Fibroblast of the aortic adventitia (primary cell): ENCODE measurements at places on chromosomes 5 and 9. TPM values are rescaled to one million over a fixed set of nuclear protein-coding genes. Genes with fewer than 3 reads are reported as not detected.

Gene CIZ1
- total RNA-seq = 47.8 and 49.6 TPM in 2 replicates

Gene FLT4
- total RNA-seq = 0.09 TPM in 1 of 2 replicates, not detected in the other

Gene IGFBPL1
- not detected in 2 replicates for total RNA-seq

Gene GPR150
- total RNA-seq = 0.27 and 0.98 TPM in 2 replicates

Gene GLIPR2
- total RNA-seq = 24.3 and 36.6 TPM in 2 replicates

Gene TAF11L5
- not detected in 2 replicates for total RNA-seq

Gene DBN1
- total RNA-seq = 151 and 188 TPM in 2 replicates

Gene DHFR
- total RNA-seq = 13.2 and 49.5 TPM in 2 replicates

Gene ECSCR
- 0.36 and 1.1 TPM in 2 replicates for total RNA-seq

Gene CD180
- total RNA-seq = 0.09 and 0.16 TPM in 2 replicates

Gene SLC45A2
- 0.09 TPM in 1 of 2 replicates, not detected in the other for total RNA-seq

Gene DRD1
- 0.18 TPM in 1 of 2 replicates, not detected in the other for total RNA-seq

Gene TMEM174
- not detected in 2 replicates for total RNA-seq

Gene PCDHB4
- 0.09 and 0.65 TPM in 2 replicates for total RNA-seq

Gene SOWAHA
- not detected in 2 replicates for total RNA-seq

Gene NEUROG1
- total RNA-seq = not detected in 2 replicates

Gene ADAM19
- total RNA-seq = 11.2 and 15.5 TPM in 2 replicates

Gene LIX1
- not detected in 2 replicates for total RNA-seq

Gene IL13
- not detected in 2 replicates for total RNA-seq
